Left colon (tissue), 2 donors: ENCODE measurements at places on chromosomes 7 and 10. TPM values are rescaled to one million over a fixed set of nuclear protein-coding genes. Genes with fewer than 3 reads are reported as not detected.

The HPSE2 gene
- total RNA-seq = 2.8 TPM

The TAS2R60 gene
- total RNA-seq = not detected

The ZNHIT1 gene
- 85.3 TPM for total RNA-seq

The OR2A5 gene
- total RNA-seq = not detected

The STRIP2 gene
- 2.4 TPM for total RNA-seq

The PKD2L1 gene
- total RNA-seq = 0.20 TPM

The SPDYE6 gene
- total RNA-seq = not detected

The TFEC gene
- 2.9 TPM for total RNA-seq

- no peak for DNase-seq
These were observed 109.0 kb downstream of the ST7 start for GRCh38 chr7:117062300-117062699.

DNA sequence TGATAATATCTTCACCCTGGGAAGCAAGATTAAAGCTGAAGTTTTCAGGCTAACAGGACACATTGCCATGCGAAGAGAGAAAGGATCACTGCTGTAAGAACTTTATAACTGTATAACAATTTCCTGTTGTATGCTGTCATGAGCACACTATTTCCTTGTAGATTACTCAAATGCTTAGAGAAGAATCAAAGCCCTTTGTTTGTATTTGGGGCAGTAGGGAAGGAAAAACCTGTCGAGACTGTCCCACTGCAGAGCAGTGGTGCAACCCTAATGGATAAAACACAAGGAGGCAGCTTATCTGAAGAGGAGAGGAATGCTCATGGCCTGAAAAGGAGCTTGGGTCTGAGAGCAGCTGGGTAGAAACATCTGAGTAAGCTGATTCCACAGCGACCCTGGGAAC lies 327.7 kb upstream of the NPSR1 start:
- no peak for DNase-seq

- no peak for DNase-seq
These were observed 68.6 kb upstream of the EFCAB10 start for GRCh38 chr7:105649727-105650381.

GRCh38 chr10:75565286-75566251 lies 134.1 kb downstream of the LRMDA start:
- no peak for DNase-seq

GRCh38 chr7:104976966-104977636 lies 36.9 kb upstream of the KMT2E start:
- DNase-seq = no peak

DNA sequence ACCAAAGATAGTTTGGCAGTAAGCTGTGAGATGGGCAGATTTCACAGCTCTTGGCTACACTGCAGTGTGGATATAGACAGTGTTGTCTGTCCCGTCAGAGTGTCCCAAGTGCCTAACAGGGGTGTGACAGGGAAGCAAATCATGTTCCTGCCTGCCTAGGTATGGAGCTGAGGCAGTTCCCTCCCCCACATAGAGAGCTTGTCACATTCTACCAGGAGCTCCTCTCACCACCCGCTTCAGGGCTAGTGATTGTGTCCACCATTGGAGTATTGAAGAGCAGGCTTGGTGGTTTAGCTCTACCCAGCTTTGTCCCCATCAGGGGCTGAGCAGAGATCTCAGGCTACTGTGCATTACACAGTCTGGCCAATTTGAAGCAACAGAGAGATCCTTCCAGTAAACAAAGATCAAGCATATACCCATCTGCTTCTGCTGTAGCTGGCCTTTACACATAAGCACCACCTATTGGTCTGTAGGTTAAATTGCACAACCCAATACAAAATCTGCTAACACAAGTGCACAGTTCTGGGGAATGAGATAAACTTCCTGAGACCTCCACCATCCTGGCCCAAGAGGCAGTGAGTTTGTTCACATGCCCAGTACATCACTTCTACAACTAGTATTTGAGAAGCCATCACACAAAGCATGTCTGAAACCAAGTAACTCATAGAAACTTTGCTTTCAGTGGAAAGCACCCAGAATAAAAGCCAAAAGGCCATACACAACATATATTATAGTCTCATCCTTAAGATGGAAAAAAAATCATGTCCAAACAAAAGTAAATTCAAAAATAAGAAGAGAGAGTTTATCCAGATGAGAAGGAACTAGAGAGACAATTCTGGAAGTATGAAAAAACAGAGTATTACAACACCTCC lies 67.3 kb downstream of the GLCCI1 start:
- no peak for DNase-seq

GRCh38 chr7:31302356-31302755 lies 38.2 kb downstream of the NEUROD6 start:
- DNase-seq = no peak

DNA sequence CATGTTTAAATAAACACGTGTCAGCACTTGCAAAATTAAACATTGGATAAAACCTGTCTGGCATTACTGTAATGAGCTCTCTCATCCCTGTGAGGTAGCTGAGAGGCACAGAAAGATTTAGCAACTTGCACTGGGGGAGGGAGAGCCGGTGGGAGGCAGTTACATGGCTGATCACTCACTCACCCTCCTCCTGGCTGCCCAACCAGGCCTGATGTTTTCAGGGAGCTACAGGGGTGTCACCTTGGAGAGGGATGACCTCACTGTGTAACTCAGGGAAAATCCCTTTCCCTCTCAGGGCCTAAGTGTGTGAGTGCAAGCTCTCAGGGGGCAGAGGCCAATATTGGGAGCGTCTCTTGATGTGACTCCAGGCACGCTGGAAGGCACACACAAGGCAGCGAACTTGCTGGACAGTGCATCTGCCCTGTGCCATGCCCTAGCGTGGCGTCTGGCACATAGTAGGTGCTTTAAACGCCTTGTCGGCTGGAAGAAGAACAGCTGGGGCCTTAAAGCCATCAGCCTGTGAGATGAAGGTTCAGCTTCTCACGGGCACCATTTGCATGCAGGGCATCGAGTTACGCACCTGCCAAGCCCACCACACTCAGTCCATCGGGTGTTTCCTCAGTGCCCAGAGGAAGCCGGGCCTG lies 51.1 kb downstream of the ELFN1 start:
- no peak for DNase-seq

GRCh38 chr7:5693529-5693928 lies 87.9 kb downstream of the RNF216 start:
- DNase-seq = no peak

GRCh38 chr7:22574754-22575520 lies 74.9 kb upstream of the STEAP1B start:
- DNase-seq = no peak

DNA sequence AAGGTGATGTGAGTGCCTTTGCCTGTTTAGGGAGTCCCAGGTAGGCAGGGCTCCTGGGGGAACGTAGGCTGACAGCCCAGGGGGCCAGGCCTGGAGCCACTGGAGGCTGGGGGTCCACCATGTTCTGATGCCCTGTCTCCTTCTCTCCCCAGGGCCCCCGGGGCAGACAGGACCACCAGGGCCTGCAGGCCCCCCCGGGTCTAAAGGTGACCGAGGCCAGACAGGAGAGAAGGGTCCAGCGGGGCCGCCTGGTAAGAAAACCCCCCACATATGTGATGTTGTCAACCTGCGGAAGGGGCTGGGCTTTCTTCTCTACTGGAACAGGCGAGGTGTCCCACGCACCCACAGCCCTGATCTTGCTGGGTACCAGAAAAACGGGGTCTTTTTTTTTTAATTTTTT lies 85.2 kb downstream of the MYL10 start:
- DNase-seq = no peak

DNA sequence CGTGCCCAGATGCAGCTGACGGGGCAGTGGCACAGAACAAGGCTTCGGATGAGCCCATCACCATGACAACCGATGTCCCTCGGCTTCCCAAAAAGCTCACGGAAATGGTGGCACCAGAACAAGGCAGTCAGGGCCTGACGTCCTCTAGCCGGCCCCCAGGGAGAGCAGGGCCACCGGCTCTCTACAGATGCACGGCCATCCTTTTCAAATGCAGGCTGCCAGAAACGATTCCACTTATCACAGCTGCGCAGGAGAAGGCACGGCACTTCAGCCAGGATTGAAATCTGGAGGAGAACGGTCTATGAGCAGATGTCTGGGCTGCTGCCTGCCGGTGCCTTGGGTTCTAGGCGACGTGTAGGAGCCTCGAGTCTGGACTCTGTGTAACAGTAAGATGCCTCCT lies 223.8 kb downstream of the ZMYND11 start:
- peak; percentile 10 for DNase-seq

DNA sequence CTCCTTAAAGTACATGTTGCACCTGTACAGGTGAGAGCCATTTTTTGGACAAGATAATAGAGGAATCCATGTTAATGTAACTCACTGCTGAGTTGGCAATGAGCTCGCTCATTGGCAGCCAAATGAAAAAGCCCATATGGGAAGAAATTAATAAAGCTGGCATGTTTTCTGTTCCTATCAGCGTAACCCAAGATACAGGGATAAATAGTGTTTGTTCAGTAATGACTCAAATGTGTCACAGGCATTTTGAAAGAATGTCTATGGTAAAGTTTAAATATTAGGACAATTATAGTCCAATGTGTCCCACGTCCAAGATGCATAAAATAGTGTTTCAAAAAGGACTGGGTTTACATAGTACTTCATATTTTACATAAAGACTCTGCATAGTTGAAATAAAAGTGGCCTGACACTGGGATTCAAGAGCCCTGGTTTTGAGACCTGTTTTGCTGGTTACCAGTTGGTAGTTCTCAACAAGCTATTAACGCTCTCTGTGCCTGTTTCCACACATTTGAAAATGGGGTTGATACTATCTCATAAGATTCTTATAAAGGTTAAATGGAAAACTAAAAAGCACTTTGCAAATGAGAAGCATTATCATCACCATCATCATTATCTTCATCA lies 49.1 kb downstream of the MTURN start:
- no peak for DNase-seq
